Stimulated activated CD4-positive, alpha-beta T cell treated with anti-CD3 and anti-CD28 coated beads, Interleukin-4, amount 100 ng/mL, for 24 hours (primary cell): ENCODE measurements at places on chromosomes 5 and 9.

GRCh38 chr5:109373932-109374331 lies 35.8 kb downstream of the PJA2 start:
- DNase-seq = no peak

- no peak for DNase-seq
These were observed 48.4 kb downstream of the ANKRD33B start for GRCh38 chr5:10612251-10612650.

DNA sequence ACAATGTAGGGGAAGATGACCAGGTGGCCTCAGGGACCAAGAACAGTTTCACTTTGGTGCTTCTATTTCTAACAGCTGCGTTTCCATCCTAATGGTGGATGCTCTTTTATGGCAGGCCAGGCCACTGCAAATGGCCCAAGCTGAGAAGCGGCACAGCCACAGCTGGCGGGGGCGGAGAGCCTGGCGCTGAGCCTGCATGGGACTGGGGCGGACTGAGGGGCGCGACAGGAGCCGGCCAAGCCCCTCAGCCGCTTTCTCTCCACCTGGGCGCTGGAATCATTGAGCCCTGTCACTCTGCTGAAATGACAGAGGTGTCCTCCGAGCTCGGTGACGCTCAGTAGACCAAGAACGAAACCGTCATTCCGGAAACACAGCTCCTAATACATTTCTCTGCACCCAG lies 317.3 kb upstream of the PDE4D start:
- no peak for DNase-seq

DNA sequence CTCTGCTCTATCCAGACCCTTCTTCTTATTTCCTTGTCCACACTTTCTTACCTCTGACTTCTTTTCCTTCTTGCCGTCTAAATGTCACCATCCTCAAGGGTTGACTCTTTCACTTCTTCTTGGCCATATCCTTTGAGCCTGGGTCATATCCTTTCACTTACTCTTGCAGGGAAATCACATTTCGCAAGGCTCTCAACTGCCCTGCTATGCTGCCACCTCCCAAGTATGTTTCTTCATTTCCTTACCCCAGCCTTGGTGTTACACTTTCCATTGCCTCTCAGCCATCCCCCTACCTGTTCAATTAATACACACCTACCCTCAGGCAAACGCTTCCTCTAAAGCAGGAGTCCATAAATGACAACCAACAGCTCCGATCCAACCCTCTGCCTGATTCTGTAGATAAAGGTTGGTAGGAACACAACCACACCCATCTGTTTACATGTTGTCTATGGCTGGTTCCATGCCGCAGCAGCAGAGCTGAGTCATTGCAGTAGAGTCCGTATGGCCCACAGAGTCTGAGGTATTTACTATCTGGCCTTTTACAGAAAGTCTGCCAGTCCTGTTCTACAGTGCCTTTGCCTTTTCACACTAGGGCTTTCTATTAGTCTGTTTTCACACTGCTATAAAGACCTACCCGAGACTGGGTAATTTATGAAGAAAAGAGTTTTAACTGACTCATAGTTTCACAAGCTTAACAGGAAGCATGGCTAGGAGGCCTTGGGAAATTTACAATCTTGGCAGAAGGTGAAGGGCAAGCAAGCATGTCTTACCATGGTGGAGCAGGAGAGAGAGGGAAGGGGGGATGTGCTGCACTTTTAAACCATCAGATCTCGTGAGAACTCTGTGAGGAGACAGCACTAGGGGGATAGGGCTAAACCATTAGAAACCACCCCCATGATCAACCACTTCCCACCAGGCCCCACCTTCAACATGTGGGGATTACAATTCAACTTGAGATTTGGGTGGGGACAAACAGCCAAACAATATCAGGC lies 97.9 kb downstream of the SV2C start:
- peak; percentile 8 for DNase-seq

GRCh38 chr9:16828340-16829281 lies 41.9 kb downstream of the BNC2 start:
- no peak for DNase-seq

- no peak for DNase-seq
These were observed 5.8 kb upstream of the TERT start for GRCh38 chr5:1300581-1301083.

DNA sequence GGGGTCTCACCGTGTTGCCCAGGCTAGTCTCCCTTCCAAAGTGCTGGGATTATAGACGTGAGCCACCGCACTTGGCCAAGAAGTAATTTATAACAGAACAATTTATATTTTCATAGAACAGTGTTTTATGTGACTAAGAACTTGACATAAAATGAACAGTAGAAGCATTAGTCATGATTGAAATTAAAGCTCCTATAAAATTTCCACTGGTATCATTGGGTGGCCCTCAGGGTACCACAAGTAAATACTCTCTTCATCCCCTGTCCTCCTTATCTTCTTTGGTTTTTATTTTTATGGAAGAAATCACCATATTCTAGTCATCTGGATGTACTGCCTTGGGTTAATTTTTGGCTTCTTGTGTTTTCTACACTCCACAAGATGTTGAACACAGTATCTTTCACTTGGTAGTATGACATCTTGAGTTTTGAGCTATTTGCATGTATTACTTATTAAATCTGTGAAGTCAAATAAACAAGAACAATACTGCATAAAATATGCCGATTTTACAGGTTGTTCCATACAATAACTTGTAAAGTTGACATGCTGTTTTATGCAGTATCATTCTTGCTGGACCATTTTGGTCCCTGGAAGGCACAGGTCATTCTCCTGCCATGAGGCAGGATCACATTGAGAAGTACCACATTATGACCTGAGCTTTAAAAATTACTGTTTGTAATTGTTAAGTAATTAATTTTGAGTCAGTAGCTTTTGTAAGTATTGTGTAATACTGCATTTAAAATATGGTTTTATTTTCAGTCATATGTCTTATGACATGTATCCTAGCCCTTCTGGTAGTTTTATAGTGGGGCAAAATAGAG lies 24.4 kb downstream of the LMNB1 start:
- DNase-seq = no peak

GRCh38 chr5:107367939-107368338 lies 302.8 kb downstream of the EFNA5 start:
- DNase-seq = no peak

DNA sequence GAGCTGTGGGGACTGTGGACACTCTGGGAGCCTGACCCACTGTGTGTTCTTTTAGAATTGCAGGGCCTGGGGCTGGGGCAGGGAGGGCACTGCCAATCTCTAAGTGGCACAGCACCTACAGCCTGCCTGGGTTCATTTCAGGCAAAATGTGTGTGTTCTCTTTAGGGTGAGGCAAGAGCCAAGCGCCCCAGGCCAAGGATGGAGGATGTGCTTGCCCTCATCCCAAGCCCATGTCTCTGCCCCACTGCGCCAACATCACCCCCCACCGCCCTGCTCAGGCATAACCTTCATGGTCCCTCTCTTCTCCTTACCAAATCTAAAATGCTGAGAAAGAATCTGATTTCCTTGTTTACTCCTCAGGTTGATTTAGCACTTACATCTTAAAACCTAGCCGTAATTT lies 304.4 kb downstream of the RAB3C start:
- DNase-seq = no peak

DNA sequence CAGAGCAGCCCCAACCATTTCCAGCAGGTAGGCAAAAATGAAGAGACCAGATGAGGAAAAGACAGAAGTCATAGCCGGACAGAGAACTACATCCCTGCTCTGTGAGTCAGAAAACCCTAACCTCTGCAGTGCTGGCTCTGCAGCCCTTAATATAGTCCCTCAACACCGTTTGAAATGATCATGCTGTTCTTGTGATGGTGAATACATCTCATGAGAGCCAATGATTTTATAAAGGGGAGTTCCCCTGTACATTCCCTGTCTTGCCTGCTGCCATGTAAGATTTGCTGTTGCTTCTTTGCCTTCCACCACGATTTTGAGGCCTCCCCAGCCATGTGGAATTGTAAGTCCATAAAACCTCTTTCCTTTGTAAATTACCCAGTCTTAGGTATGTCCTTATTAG lies 216.8 kb upstream of the RFX3 start:
- DNase-seq = no peak

DNA sequence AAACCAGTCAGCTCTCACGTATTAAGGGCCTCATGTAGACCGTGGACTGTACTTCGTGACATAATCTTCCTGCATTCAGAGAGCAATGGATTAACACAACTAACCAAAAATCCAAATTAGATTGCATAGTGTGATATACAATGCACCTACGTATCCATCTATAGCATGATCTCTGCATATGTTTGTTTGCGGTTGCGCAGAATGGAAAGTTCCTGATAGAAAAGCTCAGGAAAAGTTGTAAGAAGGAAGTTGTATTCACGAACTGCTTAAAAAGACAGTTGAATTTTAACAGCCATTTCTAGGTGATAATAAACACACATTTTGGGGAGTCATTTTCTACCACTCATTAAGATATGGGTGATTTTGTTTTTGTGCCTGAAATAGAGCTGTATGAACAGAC lies 869.0 kb downstream of the TLE4 start:
- DNase-seq = no peak

DNA sequence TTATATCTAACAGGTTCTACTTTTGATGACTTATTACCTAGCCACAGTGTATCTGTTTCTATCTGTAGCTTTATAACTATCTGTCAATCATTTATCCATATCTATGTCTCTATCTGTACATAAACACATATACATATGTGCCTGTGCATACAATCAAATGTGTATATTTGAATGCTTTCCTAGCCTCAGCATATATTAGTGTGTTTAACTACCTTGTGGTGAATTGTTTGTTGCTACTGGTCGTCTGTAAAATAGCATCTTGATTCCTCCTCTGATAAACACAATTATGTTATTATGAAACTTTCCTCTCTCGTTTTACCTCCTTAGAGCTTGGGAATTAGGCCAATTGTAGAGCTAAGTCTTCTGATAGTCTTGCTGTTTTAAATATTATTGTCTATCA lies 44.4 kb downstream of the PARP8 start:
- no peak for DNase-seq

DNA sequence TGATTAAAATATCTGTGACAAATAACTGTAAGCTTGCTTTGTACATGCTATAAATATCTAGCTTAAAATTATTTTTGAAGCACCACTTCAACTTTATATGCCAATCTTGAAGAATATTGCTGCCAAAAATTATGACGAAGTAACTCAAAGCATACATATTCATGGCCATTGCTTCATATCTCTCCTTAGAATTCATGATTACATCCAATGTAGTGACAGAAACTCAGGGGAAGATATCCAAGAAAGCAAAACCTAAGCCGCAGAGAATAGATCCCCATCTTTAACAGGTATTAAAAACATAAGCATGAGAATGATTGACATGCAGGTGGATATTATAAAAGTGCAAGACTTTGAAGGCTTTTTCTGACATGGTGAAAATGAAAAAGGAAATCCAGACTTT lies 100.8 kb upstream of the PLPPR1 start:
- no peak for DNase-seq

- no peak for DNase-seq
These were observed 14.7 kb downstream of the GNG10 start for GRCh38 chr9:111676116-111676515.

DNA sequence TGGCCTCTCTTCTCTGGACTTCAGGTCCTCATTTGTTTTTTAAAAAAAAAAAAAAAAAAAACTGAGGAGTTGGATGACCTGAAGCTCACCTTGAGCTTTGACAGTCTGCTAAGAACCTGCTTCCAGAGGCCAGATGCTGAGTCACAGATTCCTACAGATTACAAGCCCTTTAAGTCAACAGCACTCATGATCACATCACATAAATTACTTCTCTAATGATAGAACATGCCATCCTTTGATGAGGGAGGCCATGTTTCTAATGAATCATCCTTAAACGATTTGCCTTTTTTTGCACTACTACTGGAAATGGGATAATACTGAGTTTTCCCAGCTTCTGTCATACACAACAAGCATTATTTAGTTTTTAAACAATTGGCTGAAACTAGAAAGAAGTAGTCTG lies 34.2 kb upstream of the MYOT start:
- no peak for DNase-seq

DNA sequence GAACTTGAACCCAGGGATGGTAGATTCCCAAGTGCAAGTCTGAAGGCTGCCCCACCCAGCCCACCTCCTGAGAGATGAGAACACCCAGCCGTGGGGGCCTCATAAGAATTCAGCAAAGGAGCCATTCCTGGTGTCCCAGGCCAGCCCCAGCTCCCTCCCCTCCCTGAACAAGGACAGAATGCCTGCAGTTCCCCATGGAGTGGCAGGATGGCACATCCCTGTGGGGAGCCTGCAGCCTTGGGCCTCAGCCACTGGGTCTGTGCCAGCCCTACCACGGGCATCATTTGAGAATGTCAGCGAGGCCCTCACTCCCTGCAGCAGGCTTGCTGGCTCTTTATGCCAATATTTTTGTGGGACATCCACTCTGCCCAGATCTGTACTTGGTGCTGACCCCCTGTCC lies 36.2 kb upstream of the RAPGEF1 start:
- no peak for DNase-seq

DNA sequence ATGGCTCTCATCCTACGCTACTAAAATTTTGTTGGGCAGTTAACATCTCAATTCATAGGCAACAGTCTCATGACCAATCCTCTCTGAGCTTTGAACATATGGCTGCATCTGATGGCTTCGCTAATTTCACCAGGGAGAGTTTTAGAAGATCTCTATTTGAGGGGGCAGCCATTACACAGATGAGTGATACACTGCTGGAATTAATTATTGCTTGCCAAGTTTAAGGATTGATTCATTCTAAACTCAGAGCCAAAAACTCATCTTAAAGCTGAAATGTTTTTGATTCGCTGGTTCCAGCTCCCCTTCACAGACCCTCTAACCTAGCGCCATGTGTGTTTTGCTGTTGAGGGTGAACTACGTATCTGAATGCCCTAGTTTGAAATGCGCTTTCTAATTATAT lies 519.9 kb upstream of the WWC1 start:
- no peak for DNase-seq

GRCh38 chr5:133423618-133424282 lies 188.6 kb downstream of the FSTL4 start:
- DNase-seq = peak; percentile 73
